HL-60 (cell line): ENCODE measurements at places on chromosomes 12 and 14.
A peak's percentile ranks its signal among the peaks of the same experiment; 100 is the strongest.

DNA sequence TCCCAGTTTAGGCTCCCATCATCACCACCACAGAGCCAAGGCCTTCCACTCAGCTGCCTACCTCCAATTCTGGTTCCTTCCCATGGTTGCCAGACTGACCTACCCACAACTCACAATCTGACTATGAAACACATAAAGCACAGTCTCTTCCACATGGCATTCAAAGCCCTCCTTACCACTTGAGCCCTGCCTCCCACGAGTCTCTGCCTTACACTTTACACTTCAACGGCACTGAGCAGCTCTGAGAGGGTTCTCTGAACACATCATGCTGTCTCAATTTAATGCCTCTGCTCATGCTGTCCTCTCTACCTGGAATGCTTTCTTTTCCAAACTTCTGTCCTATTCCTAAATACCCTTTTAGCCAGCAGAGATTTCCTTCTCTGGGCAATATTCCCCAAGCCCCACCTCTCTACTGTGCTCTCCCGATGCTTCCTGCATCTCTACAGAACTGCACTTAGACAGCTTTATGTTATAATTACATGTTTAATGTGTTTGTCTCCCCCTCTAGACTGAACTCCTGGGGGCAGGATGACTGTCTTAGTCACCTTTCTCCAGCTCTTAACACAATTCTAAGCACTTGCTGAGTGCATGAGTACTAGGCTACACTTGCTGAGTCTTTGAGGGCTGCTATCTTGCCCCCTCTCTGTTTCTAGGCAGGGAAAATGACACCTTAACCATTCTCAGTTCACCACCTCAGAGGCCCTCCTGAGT lies 23.5 kb downstream of the FMNL3 start:
- no peak for DNase-seq

DNA sequence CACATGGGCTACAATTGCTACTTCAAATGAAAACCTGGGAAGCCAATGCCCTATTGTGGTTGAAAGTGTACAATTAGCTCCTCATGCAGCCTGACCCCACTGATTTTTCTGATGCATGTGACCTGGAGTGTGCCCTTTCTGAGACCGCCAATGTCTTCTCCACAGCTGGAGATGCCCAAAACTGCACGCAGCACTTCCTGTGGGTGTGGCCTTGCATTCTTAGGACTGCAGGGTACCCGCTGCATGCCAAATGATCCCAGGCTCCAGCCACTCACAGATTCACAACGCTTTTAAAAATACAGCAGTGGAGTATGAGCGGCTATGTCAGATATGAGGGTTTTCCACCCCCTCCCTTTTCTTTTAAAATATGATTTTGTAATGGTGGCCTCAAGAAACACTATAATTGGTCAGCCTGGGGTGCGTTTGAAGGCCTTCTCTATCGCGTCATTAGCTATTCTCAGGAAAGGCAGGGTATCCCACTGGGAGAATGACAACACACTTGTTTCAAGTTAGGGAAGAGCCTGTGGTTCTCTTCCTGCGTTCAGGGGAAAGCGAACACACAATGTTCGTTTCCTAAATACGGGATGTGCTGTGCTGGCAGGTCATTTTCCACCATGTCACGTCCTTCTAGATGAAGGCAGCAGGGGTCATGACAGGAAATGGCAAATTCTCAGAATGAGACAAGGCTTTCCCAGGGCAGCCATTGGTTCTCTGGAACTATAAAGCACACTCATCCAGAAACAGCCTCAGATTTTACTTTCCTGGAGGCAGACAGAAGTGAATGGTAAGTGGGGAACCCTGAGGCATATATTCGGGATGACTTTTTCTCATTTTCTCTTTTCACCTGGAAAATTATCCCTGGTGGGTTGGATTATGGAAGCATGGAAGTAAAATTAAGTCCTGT lies at the start of gene APOLD1:
Gene APOLD1, plus strand, starts transcription at position 749 of the 904 bp plus-strand sequence. Its CDS starts 33 bp downstream, at position 782.
- no peak for DNase-seq

- no peak for DNase-seq
These were observed 54.7 kb upstream of the OTOGL start for GRCh38 chr12:80044694-80045046.

DNA sequence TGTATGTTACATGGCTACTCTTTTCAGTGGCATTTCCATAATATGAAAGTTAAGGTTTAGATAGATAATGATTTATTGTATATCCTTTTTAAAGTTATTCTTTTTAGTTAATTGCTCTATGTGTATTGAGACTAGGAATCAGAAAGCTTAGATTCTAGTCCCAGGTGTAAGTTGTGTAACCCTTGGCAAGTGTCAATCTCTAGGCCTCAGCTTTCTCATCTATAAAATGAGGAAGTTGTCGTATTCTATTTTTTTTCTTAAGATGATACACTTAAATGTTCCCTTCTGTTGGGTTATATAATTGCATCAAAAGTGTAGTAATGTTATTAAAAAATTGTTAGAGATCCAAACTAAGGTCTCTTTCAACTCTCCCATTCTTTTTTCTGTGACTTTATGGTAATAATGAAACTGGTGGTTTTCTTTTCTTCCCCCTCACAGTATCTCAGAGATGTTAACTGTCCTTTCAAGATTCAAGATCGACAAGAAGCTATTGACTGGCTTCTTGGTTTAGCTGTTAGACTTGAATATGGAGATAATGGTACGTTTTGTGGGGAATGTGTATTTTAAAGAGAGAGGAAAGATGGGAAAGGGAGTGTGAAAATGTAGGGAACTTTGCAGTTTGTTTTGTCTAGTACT lies 4.1 kb downstream of the RTRAF start:
- DNase-seq, result no peak

- DNase-seq, result no peak
These were observed 55.5 kb upstream of the BDKRB2 start for GRCh38 chr14:96149131-96149530.

GRCh38 chr14:77026166-77026929 lies 2.2 kb downstream of the IRF2BPL start:
- DNase-seq, result no peak

DNA sequence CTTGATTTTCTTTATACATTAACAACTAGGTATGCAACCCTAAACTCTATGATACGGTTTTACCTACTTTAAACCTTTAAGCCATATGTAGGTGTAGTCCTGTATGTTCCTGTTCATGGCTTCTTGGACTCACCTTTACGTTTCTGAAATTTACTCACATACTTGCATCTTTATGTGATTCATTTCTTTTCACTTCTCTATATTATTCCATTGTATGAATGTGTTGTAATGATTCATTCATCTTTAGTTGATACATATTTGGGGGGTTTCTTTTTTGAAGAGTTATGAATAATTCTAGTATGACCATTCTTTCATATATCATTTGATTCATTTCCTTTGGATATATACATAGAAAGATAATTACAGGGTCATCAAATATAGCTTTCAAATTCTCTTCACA lies 2.4 kb upstream of the TAS2R50 start:
- DNase-seq, result no peak

DNA sequence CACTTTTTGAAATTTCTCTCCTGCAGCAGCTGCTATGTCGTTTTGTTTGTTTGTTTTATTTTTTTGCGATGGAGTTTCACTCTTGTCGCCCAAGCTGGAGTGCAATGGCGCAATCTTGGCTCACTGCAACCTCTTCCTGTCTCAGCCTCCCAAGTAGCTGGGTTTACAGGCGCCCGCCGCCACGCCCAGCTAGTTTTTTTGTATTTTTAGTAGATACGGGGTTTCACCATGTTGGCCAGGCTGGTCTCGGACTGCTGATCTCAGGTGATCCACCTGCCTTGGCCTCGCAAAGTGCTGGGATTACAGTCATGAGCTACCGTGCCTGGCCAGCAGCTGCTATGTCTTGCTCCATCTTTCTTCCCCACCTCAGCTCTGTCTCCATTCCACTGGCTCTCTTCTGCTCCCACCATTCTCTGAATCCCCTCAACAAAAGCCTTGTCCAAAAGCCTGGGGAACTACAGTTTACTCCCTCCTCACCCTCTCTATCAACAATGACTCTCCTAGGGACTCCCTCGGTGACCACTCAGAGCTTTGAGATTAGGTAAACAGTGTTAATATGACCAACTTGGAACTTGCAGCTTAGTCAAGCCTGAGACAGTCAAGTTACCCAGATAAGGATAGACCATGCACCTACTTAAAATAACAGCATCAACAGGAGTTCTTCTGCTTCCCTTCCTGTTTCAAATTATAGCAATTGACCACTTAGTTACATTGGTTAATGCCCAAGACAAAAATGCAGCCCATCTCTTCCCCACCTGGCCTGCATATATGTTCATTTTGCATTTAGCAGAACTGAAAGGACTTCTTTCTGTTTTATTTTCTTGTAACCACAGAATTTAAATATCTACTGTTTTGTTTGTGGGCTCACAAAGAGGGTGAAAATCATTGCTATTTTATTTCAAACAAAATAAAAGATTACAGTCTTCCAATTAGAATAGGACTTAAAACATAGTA lies 189.0 kb upstream of the AMIGO2 start:
- DNase-seq, result no peak

DNA sequence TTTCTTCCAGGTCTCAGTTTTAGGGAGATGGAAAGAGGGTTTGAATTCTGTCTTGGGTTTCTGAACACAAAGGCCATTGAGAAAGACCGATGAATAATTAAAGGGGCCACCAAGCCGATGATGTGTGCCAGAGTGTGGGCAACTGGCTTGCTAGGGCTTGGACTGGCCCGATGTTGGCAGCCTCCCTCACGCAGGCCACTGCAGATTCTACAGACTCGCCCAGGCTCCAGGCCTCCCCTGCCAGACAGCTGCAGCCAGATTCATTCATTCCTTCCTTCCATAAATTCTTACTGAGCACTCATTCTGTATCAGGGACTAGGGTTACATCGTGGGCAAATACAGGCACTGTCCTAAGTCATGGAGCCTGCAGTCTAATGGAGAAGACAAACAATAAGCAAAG lies 34.9 kb downstream of the ACTN1 start:
- no peak for DNase-seq

GRCh38 chr14:103026988-103027387 lies 30.4 kb downstream of the CDC42BPB start:
- DNase-seq, result no peak

- DNase-seq, result peak; percentile 23
These were observed 945 bp upstream of the HIP1R start for GRCh38 chr12:122834104-122834920.

DNA sequence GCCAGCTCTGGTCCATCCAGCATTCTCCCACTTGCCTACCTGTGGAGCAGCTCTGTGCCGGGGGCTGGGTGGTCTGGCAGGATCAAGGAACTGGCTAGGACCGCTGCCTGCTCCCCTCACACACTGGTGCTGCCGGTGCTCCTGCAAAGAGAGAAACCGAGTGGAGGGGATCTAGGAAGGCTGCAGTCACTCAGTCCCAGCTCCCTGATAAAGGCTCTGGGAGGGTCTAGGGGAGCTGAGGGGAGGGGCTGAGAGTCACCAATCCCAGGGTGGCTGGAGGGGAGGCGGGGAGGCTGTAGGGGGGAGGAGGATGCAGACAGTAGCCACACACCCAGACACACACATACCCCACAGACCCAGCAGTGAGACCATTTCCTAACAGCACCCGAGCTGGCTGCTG lies at the start of gene TAC3:
Gene TAC3, minus strand, starts transcription at position 182 of the 400 bp plus-strand sequence. CDS start 732 bp downstream, outside the sequence.
- DNase-seq, result no peak

DNA sequence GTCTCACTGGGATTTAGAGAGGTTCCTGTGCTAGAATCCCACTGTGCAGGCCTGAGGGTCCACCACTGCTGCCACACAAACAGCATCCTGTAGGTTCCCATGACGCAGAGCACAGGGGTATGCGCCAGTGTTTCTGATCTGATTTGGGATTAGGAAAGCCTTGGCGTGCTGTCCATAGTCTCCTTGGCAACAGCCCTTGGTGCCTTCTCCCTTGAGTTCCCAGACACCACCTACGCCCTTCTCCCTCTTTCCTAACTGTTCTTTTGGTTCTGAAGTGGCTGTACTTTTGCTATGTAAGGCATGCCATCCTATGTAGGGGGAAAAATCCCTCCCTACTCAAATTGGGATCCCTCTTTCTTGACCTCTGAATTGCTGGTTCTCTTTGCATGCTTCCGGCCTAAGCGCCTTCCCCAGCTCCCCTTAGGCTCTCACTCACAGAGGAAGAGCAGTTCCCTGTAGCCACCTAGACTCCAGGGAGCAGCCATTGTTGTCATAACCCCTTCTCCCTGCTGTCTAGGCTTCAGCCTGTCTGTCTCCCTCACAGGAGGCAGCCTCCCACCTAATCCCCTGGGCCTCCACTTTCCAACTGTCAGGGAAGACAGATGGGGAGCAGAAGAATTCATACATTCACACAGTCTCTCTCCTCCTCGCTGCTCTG lies 14.8 kb upstream of the RIC8B start:
- DNase-seq, result no peak

DNA sequence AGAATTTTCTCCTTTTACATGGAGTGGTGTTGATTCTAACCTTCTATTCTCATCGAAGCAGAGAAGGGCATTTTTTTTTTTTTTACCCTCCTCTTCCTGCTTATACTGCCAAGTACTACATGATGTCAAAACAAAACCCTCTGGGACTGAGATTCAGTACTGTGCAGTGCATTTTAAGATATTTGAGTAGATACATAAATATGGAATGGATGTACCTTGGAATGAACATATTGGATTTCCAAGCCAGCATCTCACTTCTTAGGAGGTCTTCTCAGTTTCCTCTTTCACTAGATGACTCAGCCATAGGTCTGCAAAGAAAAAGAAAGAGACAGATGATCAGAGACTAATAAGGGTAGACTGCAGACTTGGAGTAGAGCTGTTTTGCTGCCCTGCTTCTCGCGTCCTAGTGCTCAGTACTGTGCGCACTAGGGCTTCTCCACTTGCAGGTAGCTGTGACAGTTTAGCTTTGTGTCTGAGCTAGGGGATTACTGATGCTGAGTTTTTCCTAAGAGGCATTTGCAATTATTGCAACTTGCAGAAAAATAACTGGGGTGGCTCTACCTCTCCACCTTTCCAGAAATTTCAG lies 20.4 kb downstream of the TPH2 start:
- no peak for DNase-seq

- no peak for DNase-seq
These were observed 39.6 kb upstream of the PIK3C2G start for GRCh38 chr12:18221726-18222125.

GRCh38 chr14:53581504-53581903 lies 375.1 kb downstream of the BMP4 start:
- no peak for DNase-seq

DNA sequence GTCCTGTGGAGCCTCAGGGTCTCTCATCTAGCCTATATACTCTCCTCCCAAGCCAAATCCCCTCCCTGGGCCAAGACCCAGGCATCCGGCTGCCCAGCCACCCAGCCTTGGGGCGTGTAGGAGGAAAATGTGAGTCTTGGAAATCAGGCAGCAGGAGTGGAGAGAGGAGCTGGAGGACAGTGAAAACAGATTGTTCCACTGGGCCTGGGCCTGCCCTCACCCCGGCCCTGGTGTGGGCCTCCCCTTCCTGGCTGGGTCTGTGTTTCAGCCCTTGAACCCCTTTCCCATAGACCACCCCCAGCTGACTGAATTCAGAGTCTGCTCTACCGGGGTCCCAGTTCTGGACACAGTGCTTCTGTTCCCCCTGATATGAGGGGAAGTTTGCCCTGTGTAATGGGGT lies 6.7 kb downstream of the ITGA5 start:
- no peak for DNase-seq

GRCh38 chr14:59454139-59454538 lies 11.0 kb downstream of the GPR135 start:
- no peak for DNase-seq

- DNase-seq, result no peak
These were observed 47.4 kb downstream of the TRAFD1 start for GRCh38 chr12:112172556-112173324.

- no peak for DNase-seq
These were observed 58.1 kb downstream of the ETV6 start for GRCh38 chr12:11707535-11707934.
